ENCODE measurements at places on chromosomes 6 and 20.

DNA sequence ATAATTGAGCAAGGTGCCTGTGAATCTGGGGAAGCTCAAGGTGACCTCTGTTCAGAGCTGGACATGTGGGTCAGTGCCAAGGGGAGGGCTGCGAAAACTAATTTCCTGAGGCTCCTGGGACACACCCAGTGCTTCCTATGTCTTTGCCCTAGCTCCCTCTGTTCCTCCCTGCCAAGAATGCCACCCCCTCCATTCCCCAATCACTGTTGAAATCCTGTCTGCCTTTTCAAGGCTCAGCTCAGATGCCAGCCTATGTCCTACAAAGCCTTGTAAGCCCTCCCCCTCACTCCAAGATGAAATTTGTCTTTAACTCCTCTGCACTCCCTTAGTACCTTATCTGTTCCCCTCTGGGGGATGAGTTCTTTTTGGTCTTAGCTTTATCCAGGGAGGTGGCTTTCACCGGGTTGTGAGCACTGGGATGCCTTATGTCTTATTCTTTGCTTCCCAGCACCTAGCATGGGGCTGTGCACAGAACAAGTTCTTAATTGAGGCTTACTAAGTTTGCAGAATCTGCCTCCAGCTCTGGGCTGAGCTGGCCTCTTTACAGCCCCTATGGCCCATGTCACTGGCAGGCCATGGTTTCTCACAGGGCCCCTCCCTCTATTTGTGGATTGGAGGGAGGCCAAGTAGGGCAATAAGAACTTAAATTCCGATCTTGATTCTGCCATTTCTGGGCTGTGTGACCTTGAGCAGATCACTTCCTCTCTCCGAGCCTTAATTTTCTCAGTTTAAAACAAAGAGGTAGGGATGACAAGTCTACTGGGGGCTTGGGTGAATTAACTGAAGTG is 51.5 kb upstream of the EPB41L1 start:
- DNase-seq, result no peak

GRCh38 chr6:52500238-52501129 is 76.4 kb downstream of the TRAM2 start:
- no peak for DNase-seq

GRCh38 chr20:62275219-62275618 is 27.6 kb upstream of the ADRM1 start:
- no peak for DNase-seq

GRCh38 chr6:139147628-139148027 is 12.7 kb downstream of the HECA start:
- no peak for DNase-seq

GRCh38 chr20:59469267-59470252 is 134.8 kb upstream of the PHACTR3 start:
- no peak for DNase-seq

DNA sequence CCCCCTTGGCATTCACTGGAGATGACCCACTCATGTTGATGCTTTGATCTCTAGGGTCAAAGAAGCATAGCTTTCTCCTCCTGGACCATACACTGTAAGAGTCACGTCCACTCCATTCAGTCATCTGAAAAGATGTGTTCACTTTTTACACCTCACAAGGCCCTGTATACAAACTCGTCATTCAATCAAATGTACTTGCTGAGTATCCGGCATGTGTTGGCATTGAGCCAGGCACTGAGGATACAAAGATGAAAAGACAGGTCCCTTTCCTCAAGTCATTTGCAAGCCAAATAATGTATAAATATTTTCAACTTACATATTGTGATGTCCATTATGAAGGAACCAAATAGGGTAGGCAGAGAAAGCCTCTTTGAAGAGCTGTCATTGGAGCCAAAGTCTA is 32.6 kb upstream of the CSNK2A1 start:
- no peak for DNase-seq

- DNase-seq, result peak; percentile 53
Measured at GRCh38 chr6:3410385-3411360, 46.2 kb downstream of the SLC22A23 start.

GRCh38 chr20:40431611-40432010 is 257.4 kb downstream of the MAFB start:
- no peak for DNase-seq

DNA sequence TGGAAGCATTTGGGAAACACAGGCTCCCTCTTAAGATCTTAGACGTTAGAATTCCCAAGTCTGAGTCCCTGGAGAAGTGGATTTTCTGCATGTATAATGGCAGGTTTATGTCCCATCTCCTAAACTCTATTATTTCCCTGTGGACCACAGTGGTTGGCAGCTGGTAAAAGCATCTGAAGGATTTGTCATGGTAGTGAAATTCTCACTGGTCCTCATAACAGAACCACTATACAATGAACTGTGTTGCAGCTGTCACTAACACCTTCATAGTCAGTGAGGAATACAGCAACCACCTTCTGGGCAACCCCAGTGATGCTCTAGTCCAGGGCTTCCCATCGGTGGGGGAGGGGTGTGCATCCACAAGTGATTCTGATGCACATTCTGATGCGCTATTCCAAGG is 396.9 kb downstream of the ZFAND3 start:
- no peak for DNase-seq

DNA sequence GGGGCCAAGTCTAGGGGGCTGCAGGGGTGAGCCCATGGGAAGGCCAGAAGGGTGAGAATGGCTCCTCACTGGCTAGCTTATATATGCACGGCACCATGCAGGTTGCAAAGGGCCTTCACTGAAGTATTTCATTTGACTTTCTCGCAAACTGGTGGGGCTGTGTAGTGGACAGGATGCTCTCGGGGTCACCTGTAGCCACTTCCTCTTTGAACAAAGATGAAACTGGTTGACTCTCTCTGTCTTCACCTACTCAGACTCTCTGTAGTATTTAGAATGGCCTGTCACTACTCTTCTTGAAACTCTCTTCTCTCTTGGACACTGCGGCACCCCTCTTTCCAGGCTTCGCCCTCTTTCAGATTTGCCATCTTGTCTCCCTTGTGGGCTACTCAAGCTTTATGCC is 560.5 kb downstream of the PKHD1 start:
- DNase-seq, result no peak

GRCh38 chr20:32991792-32992641 is 12.2 kb downstream of the SUN5 start:
- DNase-seq, result no peak

DNA sequence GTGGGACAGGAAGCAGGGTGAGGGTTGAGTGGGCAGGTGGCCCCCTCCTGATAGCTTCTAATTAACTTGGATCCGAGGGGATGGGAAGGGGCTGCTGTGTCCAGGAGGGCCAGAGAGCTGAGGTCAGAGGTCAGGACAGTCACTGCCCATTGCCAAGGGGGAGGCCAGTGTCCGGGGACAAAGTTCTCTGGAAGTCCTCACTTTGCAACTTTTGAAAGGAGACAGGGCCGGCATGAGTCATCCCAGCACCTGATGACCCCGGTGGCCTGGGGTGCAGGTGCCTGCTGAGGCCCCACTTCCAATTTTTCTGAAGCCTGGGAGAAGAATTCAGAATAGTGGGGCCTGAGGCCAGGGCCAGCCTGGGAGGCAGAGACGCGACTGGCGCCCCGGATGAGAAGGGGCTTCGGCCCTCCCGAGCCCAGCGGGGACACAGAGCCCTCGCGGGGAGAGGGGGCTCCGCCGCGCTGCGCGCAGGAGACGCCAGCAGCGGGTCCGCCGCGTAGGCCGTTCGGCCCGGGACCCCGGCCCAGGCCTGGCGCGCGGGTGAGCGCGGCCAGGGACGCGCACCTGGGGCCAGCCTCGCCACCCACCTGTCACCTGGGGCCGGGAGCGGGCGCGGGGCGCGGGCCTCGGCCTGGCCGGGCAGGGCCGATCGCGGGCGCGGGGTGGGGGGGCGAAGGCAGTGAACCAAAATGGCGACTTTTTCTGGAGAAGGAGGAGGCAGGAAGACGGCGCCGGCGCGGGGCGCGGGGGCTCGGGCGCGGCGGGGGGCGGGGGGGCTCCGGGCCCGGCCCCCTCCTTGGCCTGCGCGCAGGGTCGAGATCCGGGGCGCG is 586 bp downstream of the ZNF512B start:
- no peak for DNase-seq

DNA sequence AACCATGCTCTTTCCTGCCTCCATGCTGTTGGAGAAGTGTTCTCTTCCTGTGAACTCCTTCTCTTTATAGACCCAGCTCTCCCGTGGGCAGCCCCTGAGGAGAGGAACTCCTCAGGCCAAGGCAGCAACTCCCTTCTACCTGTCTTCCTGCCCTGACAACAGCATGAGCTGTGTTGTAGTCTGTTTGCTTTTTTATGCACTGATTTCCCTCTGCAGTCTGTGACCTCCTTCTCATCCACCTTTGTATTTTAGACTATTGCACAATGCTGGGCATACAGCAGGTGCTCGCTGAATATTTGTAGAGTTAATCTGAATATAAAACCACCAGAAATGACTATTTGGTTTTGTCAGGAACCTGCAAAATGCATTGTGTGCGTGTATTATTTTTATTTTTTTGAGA is 152.2 kb upstream of the CHD6 start:
- no peak for DNase-seq

DNA sequence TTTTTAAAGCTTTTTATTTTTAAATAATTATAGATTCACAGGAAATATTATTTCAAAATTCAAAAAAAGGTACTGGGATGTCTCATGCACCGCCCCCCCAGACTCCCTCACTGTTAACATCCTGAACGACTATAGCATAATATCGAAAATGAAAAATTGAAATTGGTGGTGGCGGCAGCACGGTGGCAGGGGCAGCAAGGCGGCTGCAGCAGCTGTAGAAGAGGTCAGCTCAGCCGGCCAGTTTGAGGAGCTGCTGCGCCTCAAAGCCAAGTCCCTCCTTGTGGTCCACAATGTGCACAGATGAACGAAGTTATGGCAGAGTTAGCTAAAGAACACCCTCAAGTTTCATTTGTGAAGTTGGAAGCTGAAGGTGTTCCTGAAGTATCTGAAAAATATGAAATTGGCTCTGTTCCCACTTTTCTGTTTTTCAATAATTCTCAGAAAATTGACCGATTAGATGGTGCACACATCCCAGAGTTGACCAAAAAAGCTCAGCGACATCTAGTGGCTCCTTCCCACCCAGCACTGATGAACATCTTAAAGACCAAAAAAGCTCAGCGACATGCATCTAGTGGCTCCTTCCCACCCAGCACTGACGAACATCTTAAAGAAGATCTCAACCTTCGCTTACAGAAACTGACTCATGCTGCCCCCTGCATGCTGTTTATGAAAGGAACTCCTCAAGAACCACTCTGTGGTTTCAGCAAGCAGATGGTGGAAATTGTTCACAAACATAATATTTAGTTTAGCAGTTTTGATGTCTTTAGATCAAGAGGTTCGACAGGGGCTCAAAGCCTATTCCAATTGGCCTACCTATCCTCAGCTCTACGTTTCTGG is 100.8 kb downstream of the FAM217A start:
- DNase-seq, result peak; percentile 36

DNA sequence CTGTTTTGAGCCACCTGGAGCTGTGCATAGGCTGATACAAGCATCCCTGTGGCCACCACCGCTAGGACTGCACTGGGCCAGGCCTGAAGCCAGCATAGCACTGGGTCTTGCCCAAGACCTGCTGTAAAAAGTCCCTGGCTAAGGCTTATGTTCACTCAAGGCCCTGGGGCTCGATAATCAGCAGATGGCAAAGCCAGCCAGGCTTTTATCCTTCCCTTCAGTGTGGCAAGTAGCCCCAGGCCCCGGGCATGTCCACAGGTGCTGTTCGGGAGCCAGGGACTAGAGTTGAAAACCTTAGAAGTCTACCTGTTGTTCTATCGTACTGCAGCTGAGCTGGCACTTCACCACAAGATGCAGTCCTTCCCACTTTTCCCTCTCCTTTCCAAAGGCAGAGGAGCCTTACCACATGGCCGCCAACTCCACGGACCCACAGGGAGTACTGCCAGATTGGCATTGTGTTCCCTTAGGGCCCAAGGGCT is 226.4 kb upstream of the ZNF217 start:
- DNase-seq, result no peak

DNA sequence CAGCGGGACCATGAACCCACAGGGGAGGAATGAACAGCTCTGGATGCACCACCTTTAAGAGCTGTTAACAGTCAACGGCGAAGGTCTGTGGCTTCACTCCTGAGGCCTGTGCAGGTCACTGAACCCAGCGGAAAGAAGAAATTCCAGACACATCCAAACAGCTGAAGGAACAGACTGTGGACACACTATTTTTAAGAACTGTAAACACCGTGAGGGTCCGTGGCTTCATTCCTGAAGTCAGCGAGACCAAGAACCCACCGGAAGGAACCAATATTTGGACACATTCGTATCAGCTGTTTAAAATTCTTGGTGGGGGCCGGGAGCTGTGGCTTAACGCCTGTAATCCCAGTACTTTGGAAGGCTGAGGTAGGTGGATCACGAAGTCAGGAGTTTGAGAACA is 5.4 kb upstream of the TMEM14B start:
- no peak for DNase-seq

DNA sequence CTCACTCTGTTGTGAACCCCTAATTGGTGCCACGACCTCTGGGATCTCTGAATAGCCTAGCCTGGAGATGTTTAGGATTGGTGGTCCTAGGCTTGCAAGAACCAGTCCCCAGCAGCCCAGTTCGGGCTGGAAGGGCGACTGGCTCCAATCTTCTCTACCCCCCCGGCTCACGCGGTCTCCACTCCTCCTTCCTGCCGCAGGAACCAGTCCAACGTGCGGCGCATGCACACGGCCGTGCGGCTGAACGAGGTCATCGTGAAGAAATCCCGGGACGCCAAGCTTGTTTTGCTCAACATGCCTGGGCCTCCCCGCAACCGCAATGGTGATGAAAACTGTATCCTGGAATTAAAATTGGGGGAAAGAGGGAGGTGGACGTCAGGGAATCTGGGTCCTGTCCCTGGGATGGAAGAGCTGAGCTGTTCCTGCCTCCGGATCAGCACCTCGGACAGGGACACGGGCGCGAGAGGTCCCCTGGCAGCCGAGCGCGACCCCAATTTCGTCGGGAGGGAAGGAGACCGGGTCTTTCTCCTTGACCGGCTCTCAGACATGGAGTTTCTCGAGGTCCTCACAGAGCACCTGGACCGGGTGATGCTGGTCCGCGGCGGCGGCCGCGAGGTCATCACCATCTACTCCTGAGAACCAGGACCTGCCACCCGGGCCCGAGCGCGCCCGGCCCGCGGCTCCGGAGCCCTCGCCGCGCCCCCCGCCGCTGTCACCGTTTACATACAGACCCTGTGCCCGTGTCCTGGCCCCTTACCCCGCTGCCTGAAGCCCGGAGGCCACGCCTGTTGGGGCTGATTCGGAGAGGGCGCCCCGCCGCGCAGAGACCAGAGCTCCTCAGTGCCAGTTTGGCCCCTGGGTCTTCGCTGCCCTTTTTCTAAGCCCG is 28.2 kb downstream of the SLC12A5 start:
- DNase-seq, result peak; percentile 18

DNA sequence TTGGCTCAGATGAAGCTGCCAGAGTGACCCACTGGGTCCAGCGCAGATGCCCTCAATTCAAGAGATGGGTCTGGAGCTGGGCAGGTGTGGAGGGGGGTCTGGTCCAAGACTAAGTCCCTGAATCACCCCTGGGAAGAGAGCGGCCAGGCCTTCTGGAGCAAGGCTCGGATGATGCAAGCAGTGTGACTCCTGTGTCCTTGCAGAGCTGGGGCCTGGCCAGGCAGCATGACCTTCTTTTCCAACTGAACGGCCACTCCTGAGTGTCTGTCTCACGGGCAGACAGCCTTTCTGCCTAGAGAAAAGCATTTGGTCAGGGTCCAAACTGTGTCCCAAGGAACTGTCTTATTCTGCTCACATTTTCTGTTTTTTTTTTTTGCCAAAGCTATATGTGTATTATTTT is 42.6 kb upstream of the FNDC1 start:
- DNase-seq, result no peak

- DNase-seq, result no peak
Measured at GRCh38 chr20:36732456-36732855, 13.4 kb downstream of the NDRG3 start.

Measured in HL-60 (cell line).